ENCODE measurements at places on chromosomes 7 and 10.

DNA sequence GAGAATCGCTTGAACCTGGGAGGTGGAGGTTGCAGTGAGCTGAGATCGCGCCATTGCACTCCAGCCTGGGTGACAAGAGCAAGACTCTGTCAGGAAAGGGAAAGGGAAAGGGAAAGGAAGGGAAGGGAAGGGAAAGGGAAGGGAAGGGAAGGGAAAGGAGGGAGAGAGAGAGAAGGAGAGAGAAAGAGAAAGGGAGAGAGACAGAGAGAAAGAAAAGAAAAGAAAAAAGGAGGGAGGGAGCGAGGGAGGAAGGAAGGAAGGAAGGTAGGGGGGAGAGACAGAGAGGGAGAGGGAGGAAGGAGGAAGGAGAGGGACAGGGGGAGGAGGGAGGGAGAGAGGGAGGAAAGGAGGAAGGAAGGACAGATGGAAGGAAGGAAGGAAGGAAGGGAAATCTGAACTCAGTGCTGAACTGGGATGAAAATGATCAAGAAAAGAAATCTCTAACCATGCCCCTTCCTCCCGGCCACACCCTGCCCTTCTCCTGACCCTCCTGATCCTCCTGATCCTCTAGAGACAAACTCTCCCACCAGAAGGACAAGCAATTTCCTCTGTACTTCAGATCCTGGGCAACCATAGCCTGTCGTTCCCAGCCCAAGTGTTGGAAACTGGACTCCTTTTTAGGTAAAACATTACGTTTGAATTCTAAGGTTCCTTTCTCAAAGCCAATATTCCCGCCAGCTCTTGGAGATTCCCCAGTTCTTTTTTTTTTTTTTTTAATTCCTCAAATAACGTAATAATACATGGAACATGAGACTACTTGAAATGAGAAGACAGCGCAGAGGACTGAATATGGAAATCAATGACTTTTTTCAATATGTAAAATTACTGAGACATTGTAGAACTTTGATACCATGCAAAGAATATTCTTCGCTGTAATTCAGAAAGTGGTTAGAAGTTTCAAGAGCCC is 32.1 kb downstream of the NMT2 start:
- no peak for DNase-seq

DNA sequence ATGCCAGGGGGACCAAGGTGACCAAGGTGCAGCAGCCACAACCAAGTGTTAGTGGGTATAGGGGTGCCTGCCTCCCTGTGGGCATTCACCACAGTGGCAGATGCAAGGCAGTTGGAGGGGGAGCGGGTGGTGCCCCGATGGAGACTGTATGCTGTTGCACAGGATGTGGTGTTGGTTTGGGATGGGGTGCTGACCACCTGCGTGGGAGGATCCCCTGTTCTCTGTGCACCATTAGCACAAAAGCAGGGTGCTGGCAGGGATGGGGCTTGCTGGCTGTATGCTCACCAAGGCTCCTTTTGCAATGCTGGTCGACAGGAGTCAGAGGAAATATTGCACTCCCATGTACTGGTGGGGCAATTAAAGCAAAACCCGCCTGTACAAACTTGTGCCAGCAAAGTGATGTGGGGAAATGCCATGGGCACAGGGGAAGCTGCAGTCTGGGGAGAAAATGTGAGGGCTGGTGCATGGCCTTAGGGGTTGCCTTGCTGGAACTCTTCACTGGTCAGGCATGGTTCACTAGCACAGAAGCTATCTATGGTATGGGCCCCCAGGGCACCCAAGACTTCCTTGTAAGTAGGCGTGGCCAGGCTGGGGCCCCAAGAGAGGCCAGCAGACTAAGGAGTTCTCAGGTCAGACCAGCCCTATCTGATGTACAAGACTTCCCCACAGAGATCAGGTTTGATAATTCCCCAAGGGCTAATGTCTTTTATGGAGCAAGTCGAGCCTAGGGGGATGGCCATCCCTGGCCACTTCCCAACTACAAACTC is 51.9 kb upstream of the GNAT3 start:
- DNase-seq = no peak

DNA sequence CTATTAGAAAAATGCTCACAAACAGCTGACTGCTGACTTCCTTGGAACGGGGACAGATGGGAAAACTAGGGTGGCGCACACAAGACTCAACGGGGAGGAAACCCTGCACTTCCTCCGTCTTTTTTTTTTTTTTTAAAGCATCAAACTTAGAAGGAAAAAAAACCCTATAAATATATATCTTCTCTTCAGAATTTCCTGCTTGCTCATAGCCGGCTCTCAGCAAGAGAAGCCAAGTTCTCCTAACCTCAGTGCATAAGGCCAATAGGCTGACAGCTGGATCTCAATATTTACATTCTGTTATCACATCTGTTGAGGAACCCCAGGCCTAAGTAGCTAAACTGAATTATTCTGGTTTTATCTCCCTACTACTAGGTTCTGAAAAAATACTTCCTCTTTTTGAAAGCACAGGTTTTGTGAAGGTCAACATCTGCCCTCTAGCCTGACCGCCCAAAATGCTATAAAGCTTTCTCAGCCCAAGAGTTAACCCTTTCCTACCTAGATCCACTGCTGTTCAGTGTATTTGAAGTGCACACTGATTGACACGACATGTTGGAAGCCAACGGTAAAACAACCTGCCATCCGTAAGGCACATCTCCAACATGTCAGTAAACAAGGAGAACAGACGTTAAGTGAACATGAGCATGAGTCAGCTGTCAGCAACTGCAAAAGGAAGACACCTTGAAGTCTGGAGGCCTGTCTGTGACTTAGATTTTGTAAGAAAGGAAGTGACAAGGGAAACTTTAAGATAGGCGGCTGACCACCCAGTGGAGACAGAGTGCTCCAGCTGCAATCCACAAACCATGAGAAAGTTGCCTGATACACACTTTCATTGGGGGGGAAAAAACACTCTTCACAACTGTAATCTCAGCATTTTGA is 83.8 kb downstream of the EBLN1 start:
- DNase-seq = no peak

GRCh38 chr10:110762109-110762848 is 109.4 kb upstream of the PDCD4 start:
- DNase-seq = no peak

GRCh38 chr10:70096705-70097420 is 35.8 kb downstream of the AIFM2 start:
- DNase-seq = no peak

DNA sequence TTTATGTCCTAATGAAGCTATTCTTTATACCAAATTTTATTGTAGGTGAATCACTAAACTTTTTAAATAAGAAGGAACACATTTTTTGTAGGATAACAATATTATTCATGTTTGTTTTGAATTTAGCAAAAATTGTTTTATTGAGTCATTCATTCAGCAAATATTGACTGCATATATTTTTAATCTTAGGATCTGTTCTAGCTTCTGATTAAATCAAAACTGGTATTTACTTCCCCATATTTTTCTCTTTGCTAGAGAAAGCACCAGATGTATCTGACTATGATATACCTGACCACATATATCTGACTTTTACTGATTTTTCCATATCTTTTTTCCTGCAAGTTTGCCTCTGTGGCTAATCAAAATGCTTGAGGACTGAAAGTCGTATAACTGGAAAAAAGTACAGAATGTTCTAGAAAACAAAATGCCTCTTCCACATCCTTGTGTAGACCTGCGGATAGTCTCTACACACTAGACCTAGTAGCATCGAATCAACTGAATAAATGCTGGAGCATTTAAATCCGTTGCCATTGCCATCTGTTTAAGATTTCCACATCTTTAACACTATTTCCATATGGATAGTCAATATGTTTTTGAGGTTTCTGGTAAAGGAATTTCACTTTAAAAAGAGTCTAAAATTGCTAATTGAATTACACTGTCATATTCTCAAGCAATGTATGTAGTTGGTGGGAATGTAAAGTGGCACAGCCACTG is 594.7 kb downstream of the KCNMA1 start:
- DNase-seq = no peak

DNA sequence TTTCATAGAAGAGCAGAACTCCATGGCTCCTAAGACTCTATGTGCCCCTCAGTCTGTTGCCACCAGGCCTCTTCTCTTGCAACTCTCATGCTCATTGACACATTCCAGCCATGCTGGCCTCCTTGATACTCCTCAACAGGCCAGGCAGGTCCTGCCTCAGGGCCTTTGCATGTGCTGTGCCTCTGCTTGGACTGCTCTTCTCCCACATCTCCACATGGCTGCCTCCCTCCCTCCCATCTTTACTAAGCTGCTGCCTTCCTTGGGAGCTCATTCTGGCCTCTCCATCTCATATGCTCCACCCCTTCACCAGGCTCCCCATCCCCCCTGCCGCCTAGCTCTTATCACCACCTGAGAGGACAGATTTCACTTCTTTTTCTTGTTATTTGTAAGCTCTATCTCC is 103.8 kb upstream of the GPR26 start:
- DNase-seq = no peak

- DNase-seq = no peak
Observed at GRCh38 chr10:93236393-93237040, 162.8 kb downstream of the CYP26A1 start.

DNA sequence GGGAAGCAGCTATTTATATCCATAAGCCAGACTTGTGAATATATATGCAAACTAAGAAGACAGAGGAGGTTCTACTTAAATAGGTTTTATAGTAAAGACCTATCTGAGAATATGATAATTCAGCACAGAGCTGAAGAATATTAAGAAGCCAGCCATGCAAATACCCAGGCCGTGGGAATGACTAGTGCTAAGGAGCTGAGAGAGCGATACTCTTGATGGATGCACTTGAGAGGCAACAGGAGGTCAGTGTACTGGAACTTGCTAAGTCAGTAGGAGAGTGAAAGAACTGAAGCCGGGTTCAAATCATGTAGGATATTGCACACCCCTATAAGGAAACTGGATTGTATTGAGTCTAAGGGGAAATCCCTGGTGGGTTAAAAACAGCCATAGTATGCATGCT is 943.6 kb upstream of the MBL2 start:
- DNase-seq = no peak

DNA sequence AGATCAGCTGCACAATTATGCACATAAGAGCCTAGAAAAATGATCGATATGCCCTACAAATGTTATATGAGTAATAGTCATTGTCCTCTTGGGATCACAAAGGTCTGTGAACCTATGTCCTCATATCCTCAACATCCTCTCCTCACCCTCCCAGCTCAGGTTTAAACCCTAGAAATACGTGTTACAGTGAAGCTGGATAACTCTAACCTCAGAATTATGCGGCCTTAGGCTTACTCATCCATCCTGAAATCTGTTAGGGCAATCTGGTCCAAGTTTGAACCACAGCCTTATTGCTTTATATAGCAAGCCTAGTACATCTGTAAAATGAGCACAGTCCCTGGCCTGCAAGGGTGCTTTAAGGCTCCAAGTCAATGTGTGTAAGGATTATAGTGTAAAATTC is 84.2 kb upstream of the FRMD4A start:
- peak; percentile 32 for DNase-seq

- no peak for DNase-seq
Observed at GRCh38 chr10:1183701-1184100, 127.5 kb downstream of the WDR37 start.

GRCh38 chr7:47227762-47228177 is 354.1 kb downstream of the TNS3 start:
- DNase-seq = peak; percentile 18

DNA sequence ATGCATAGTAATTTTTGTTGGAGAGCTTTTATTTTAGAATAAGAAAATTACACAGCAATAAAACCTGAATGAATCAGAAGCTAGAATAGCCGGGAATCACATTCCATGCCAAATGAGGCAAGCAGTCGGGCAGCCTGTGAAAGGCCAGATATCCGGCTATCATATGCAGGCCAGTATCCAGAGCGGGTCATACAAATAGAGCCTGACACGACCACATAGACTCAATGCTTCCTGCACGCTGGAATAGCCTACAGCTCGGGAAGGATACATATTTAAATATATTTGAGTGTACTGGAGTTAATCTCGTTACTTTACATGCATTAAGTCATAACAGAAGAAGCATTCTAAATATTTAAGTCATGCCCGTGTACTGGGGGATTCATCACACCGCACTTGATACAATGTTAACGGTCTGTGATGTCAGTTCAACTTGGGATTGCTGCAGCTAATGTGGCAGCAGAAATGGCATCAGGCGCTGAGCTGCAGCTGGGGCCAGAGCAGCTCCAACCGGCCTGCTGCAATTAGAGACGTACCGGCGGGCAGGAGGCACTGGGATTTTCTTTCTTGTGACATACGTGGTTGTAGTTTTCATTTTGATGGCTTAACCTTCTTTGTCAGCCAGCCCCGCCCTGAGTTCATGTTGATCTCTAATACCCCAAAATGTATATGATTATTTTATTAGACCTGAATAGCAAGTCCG is 112.0 kb downstream of the EBF3 start:
- no peak for DNase-seq

DNA sequence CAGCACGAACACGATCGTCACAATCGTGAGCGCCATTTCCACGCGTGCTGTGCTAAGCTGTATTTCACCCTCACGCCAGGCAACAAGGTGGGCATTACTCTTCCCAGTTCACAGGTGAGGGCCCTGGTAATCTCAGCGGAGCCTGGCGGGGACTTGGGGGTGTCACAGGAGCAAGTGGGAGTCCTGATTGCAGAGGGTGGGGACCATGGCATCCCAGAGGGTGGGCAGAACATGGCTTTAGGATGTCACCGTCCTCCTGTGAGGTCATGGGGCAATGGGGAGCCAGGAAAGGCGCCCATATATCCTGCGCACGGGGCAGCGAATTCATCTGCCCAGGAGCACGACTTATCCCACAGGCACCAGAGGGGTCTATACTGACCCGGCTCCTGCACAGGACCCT is 489.8 kb downstream of the DNAJB6 start:
- DNase-seq = no peak

DNA sequence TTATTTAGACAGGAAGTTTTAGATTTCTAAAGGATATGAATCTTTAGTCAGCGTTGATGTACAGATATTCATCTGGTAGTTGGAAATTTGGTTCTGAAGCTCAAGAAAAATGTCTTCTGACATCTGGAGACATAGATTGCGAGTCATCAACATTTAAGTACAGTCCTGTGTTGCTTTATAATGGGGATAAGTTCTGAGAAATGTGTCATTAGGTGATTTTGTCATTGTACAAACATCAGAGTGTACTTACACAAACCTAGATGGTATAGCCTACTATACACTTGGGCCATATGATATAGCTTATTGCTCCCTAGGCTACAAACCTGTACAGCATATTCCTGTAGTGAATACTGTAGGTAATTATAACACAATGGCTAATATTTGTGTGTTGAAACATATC is 49.6 kb upstream of the UBN2 start:
- DNase-seq = no peak

DNA sequence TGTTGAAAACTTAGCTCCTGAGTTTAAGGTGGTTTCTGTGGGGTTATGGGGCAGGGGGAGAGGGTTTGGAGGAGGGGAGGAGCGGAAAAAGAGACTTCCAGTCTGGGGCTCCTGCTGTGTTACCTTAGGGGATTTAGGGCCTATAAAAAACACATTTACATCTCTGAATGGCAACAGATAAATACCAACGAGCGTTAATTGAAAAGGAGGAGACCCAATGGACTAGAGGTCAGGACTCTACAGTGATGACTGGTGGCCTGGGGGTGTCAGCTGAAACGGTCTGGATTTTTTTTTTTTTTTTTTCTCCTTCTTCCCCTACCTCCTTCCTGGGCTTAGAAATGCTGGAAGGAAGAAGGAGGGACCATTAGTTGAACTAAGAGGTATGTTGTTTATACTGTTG is 47.4 kb downstream of the AUTS2 start:
- DNase-seq = no peak

All from AG04450 (cell line).